Kidney (tissue), 22 donors: ENCODE measurements at places on chromosomes 3 and 15. TPM values are rescaled to one million over a fixed set of nuclear protein-coding genes. Genes with fewer than 3 reads are reported as not detected.

Gene ABHD14A
- total RNA-seq: 20.7 TPM

Gene MOBP
- total RNA-seq: 0.16 TPM

Gene FGD5
- total RNA-seq: 40.1 TPM

Gene MB21D2
- total RNA-seq: 3.9 TPM

Gene CPB1
- total RNA-seq: 0.41 TPM

Gene IGSF10
- 0.63 TPM for total RNA-seq

Gene GPX1
- 375 TPM for total RNA-seq

Gene CCDC9B
- 60.0 TPM for total RNA-seq

Gene MINAR1
- 0.47 TPM for total RNA-seq

Gene AHSG
- not detected for total RNA-seq

Gene IL16
- 19.9 TPM for total RNA-seq

Gene GOLGA8N
- total RNA-seq: 14.7 TPM

Gene COL6A5
- total RNA-seq: 0.41 TPM

Gene RTP3
- not detected for total RNA-seq

Gene C3orf80
- 0.63 TPM for total RNA-seq

Gene C3orf20
- total RNA-seq: 0.16 TPM

Gene C2CD4A
- total RNA-seq: 5.3 TPM

Gene FMN1
- total RNA-seq: 44.8 TPM

Gene IQCF5
- total RNA-seq: not detected

Gene CSTA
- total RNA-seq: 4.6 TPM

Gene FRMD4B
- total RNA-seq: 50.5 TPM

Gene NPHP3
- 23.2 TPM for total RNA-seq

Gene FOXB1
- total RNA-seq: not detected

Gene LMCD1
- 65.4 TPM for total RNA-seq

Gene ALS2CL
- 78.9 TPM for total RNA-seq

Gene DCUN1D1
- 47.9 TPM for total RNA-seq

Gene SPATA12
- not detected for total RNA-seq

Gene PCSK6
- 7.3 TPM for total RNA-seq

Gene NANOGP8
- 1.3 TPM for total RNA-seq

Gene SLC2A2
- 12.6 TPM for total RNA-seq
